ENCODE measurements at places on chromosomes 16 and 17.
A peak's percentile ranks its signal among the peaks of the same experiment; 100 is the strongest.

DNA sequence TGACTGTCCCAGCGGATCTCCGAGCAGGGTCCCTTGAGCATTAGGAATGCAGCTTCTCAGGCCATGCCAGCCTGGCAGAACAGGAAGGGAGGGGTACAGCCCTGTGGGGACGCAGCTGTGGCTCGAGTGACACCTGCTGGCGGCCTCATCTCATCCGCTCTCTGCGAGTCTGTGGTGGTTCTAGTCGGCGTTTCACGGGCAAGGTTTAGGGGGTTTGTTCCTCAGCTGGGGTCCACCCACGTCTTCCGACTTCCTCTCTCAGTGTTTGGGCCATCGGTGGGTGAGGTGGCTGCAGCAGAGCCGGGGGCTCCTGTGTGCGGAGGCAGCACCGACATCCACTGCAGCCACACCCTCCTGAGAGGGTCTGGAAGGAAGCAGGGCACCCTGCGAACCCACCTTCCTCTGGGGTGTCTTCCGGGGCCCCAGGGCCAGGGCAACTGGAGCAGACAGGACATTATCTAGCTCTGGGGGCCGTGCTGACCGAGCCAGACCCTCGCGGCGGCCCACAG, 33.3 kb downstream of the JPH3 start:
- peak; percentile 59 for DNase-seq

GRCh38 chr16:56632848-56633365, 448 bp downstream of the MT1M start:
- no peak for DNase-seq

GRCh38 chr16:58280846-58281301, 14.0 kb downstream of the PRSS54 start:
- no peak for DNase-seq

GRCh38 chr16:19549673-19550072, 5.8 kb upstream of the VPS35L start:
- no peak for DNase-seq

- DNase-seq: no peak
Observed at GRCh38 chr16:68732741-68733399, 4.2 kb upstream of the CDH1 start.

- DNase-seq: no peak
Observed at GRCh38 chr17:42835732-42836131, 2.5 kb downstream of the PSME3 start.

- no peak for DNase-seq
Observed at GRCh38 chr16:77531752-77532151, 96.9 kb upstream of the ADAMTS18 start.

GRCh38 chr16:58332997-58333700, 38.3 kb upstream of the PRSS54 start:
- no peak for DNase-seq

- DNase-seq: no peak
Observed at GRCh38 chr16:31471875-31472708, at the start of gene TGFB1I1. Gene TGFB1I1, plus strand, starts transcription at chr16:31472152. Its CDS starts 37 bp downstream, at chr16:31472189.

- no peak for DNase-seq
Observed at GRCh38 chr17:59845595-59846393, 46.9 kb downstream of the TUBD1 start.

DNA sequence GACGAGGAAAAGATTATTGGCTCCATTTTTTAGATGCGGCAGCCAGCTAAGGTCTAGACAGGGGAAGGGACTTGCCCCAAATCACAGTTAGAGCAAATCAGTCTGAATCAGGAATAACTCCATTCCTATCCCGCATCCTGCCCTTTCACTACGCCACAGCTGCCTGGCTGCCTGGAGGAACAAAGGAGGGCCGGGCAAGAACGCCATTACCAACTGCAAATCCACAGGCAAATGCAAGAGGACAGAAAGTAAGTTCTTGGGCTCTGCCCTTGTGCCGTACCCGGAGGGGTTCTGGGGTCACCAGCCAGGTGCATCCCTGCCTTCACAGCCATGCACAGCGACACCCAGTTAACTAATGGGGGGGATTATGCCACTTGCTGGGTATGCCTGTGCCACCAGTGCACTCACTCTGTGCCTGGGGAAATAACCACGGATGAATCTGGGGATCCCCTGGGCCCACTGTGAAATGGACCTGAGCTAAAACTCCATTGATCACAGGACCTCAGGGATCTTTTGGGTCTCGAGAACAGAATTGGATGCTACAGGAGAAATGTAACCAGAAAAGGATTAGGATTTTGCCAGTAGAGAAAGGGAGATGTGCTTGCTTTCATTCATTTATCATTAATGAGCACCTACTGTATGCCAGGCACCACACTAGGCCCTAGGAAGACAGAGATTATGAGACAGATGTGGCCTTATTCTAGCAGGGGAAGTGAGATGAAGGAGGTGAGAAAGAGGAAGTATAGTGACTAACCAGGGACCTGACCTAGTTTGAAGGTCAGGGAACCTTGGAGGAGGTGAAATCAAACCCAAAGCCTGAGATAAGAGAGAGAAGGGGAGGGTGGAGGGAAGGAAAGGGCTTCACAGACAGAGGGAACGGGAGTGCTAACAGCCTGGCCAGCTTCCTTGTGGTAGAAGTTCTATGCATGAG, 17.7 kb downstream of the BCL7C start:
- no peak for DNase-seq

- no peak for DNase-seq
Observed at GRCh38 chr16:10782628-10783027, 36.0 kb downstream of the TVP23A start.

DNA sequence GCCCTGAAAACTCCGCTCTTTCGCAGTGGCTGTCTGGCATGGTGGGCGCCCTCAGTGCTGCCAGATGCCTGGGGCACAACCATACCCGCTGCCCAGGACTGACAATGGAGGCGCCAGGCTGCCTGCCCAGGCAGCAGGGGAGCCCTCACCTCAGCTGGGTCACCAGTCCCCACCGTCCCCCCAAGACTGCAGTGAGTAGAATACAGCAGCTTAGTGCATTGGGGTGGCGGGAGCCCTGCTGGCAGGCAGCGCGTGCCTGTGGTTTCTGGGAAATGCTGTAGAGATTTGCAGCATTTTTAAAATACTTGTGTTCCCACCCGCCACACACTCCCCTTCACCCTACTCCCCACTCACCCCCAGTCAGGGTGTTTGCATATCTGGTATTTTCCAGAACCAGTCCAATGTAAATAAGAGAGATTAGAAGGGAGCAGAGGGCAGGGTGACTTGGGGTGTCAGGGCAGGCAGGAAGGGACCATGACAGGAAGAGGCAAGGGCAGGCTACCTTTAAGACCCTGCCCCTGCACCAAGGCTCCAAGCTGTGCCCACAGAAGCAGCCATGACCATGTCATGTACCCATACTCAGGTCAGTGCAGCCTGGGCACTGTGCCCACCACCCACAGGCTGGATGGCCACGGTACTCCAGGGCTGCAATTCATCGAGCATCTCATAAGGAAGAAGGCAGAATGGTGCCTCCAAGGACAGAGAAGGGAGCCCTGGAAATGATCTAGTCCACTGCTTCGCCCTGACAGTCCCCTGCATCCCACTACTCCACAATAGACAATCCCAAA, 21.5 kb downstream of the MYO18A start:
- no peak for DNase-seq

DNA sequence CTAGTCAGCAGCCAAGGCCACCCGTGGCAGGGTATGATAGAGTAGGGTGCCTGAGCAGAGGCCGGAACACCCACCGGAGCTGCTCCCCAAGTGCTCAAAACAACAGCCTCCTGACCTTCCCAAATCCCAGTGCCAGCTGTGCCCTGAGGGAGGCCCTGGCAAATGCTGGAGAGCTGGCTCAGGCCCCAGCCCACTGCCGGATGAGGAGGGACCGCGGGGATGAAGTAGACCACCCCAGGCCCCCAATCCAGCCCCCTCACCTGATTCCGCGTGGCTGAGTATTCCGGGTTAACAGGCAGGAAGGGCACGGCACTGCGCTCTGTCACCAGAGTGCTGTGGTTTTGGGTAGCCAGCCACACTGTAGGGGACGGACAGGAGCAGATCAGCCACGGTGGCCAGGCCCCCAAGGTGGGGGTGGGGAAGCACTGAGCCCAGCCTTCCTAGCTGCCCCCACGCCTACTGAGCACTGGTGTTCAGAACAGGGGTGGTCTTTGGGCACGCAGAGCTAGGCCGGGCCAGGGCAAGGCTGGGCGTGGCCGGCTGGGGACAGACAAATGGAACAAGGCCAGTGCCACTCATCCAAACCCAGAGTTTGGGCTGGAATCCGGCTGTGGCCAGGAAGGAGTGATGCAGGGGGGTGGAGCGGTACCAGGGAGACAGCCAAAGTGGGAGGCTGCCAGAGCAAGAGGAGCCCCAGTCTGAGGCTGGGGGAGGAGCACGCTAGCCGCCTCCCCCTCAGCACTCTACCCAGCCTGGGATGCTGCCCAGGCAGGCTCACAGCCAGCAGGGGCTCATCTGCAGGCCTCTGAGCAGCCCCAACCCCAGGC, 9.1 kb downstream of the TP53I13 start:
- DNase-seq: no peak

- DNase-seq: no peak
Observed at GRCh38 chr17:73068322-73069153, 23.9 kb downstream of the SLC39A11 start.

DNA sequence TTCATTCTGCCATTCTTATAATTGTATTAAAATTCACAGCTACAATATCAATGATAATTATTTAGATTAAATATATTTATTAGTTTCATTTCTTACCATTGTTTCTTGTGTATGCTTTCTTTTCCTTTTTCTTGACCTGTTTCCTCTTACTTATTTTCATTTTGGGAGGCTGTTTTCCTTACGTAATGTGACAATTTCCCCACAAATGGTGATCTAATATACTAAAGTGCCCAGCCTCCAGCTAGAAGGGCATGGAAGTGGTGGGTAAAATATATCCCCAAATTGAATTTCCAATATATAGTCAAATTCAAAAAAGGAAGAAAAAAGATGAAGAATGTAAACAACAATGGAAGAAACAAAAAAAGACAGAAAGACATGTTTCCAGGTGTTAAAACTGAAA, 1.5 kb upstream of the ABCA6 start:
- no peak for DNase-seq

DNA sequence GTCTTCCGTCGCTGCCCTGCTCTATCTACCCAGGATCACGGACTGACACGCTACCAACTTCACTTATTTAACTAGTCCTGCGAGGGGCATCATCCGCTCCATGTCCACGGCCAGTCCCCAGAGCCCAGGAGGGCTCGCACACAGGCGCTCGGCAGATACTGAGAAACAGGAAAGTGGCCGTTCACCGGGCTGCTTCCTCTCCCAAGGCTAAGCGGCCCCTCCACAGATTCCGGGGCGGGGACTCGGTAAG, 388 bp downstream of the OXLD1 start:
- no peak for DNase-seq

DNA sequence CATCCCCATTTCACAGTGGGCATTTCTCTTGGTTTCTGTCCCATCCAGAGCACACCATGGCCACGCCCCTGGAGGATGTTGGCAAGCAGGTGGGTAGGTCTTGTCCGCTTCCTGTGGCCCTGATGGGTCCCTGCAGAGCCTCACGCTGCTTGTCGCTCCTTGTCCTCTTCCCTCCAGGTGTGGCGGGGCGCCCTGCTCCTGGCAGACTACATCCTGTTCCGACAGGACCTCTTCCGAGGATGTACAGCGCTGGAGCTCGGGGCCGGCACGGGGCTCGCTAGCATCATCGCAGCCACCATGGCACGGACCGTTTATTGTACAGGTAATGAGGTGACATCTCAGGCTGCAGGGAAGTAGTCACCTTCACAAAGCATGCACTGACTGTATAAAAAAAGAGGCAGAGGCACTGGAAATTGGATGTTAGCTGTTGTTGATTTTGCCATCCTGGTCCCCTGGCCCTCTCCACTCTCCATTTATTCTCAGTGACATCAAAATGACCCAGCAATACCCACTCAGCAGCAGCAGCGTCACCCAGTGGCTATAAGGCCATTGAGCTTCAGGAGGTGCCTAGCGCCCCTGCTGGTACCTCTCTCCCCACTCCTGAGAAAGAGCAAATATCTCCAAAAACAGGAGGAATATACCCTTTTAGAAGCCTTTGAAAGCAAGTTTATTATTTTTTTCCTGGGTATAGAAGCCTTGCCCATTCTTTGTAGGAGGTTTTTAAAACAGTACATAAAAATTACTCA, 13.7 kb downstream of the METTL22 start:
- no peak for DNase-seq

DNA sequence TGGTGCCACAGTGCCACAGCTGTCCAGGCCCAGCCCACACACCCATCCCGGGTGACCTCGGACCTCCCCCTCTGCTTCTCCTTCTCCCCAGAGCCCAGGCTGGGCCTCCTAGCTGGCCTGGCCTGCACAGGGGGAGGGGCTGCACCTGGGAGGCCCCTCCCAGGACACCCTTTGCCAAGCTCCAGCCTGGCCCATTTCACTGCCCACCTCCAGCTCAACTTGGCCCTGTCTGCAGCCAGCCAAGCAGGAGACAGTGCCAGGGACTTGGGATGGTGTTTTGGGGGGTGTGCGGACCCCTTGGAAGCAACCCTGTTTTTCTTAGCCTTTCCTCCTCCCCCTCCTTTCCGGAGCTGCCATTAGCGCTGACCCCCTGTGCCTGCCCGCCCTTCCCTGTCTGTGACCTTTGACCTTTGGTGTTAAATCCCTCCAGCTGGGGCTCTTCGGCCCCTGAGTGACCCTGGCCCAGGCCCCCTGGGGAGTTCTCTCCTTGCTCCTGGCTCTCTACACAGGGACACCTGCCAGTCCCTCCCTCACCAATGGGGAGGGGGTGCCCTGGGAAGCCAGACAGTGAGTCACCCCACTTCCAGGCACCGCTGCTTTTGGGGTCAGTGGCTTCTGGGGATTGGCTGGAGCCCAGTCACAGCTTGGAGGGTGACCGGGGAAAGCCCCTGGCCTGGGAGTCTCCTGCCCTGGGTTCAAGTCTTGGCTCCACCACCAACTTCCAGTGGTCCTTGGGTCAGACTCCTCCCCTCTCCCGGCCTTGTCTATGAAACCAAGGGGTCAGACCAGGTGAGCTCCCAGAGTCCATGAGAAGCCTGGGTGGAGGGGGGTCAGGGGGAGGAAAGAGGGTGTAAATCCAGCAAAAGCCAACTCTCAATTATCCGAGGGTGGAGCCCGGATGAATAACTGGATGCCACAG, 1.9 kb downstream of the GLIS2 start:
- DNase-seq: no peak

DNA sequence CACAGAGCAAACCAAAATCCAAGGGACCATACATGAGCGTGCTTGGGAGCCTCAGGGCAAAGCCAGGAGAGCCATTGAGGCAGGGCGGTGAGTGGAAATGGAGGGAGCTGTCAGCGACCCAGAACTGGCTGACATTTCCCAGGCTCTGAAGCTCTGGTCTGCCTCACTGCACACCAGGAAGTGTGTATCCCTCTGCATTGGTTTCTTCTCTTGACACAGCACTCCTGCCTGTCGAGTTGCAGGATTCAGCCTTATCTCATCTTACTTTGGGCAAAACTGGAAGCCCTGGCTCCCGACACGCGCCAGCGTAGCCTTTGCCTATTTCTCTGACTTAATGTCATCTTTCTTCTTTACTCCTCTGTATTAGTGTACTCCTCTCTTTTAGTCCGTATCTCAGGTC, 144.7 kb upstream of the HS3ST3A1 start:
- no peak for DNase-seq

- DNase-seq: no peak
Observed at GRCh38 chr16:13542284-13542683, 377.7 kb upstream of the ERCC4 start.
